ENCODE measurements at places on chromosomes 11 and 22.

- DNase-seq, result no peak
Measured at GRCh38 chr11:65500387-65501185, 1.7 kb downstream of the MALAT1 start.

- DNase-seq, result peak; percentile 21
Measured at GRCh38 chr11:5624489-5625279, at the start of gene TRIM34. TRIM34 (plus strand) TSS chr11:5625001; CDS start chr11:5632332, 7,331 bp downstream.

- DNase-seq, result no peak
Measured at GRCh38 chr22:23240639-23241389, 60.5 kb downstream of the BCR start.

- peak; percentile 20 for DNase-seq
Measured at GRCh38 chr22:19855504-19856409, 1.1 kb upstream of the GNB1L start.

DNA sequence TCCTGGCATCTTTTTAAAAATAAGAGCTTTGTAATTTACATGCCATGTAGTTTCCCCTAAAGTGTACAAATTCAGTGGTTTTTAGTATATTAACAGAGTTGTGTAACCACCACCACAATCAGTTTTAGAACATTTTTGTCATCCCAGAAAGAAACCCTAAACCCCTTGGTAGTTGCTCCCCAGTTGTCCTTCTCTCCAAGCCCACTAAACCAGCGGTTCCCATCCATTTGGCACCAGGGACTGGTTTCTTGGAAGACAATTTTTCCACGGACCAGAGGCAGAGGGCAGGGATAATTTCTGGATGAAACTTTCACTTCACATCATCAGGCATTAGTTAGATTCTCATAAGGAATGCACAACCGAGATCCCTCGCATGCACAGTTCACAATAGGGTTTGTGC is 22.6 kb downstream of the CABIN1 start:
- no peak for DNase-seq

DNA sequence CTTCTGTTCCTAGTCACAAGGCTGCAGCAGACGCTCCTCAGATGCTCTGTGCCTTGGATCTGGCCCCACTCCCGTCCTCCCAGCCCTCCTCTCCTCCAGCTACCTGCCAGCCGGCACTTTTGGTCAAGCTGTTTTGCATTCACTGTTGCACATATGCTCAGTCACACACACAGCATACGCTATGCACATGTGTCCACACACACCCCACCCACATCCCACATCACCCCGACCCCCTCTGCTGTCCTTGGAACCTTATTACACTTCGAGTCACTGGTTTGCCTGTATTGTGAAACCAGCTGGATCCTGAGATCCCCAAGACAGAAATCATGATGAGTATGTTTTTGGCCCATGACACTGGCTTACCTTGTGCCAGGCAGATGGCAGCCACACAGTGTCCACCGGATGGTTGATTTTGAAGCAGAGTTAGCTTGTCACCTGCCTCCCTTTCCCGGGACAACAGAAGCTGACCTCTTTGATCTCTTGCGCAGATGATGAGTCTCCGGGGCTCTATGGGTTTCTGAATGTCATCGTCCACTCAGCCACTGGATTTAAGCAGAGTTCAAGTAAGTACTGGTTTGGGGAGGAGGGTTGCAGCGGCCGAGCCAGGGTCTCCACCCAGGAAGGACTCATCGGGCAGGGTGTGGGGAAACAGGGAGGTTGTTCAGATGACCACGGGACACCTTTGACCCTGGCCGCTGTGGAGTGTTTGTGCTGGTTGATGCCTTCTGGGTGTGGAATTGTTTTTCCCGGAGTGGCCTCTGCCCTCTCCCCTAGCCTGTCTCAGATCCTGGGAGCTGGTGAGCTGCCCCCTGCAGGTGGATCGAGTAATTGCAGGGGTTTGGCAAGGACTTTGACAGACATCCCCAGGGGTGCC is 109.8 kb downstream of the BCR start:
- DNase-seq, result peak; percentile 44

DNA sequence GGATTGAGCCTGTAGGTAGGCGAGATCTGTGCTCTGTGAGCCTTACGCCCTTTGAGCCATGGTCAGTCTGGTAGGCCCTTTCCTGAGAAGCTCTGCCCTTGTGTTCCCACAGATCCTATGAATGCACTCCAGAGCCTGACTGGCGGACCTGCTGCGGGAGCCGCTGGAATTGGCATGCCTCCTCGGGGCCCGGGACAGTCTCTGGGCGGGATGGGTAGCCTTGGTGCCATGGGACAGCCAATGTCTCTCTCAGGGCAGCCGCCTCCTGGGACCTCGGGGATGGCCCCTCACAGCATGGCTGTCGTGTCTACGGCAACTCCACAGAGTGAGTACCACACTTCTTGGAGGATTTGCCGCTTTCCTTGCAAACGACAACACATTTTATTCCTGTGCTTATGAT is 47.4 kb downstream of the MED15 start:
- no peak for DNase-seq

- DNase-seq, result no peak
Measured at GRCh38 chr11:26847459-26847858, 125.6 kb upstream of the SLC5A12 start.

GRCh38 chr22:25062386-25063085 is 110.0 kb downstream of the KIAA1671 start:
- peak; percentile 73 for DNase-seq

DNA sequence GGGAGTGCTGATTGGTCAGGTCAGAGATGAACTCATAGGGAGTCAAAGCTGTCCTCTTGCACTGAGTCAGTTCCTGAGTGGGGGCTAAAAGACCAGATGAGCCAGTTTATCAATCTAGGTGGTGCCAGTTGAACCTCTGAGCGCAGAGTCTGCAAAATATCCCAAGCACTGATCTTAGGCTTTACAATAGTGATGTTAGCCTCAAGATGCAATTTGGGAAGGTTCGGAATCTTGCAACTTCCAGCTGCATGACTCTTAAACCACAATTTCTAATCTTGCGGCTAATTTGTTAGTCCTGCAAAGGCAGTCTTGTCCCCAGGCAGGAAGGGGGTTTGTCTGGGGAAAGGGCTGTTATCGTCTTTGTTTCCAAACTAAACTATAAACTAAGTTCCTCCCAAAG is 92.3 kb upstream of the PARVA start:
- DNase-seq, result no peak

DNA sequence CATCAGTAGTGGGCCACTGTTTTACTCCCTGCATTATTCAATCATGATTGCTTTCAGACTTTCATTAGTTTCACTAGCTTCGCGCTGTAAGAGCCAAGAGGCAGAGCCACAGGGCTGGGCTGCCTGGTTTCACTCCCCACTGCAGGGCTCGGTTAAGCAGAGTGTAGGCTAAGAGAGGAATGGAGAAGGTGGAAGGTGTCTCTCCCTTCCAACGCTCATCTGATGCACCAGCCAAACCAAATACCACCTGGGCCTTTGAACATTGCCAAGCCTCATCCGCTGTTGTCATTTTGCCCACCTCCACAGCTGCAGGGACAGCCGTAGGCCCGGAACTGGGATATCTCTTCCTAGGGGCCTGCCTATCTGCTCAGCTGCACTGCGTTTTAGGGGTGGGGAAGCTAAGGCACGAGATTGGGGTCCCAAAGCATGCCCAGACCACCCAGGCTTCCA is 480 bp upstream of the SMARCB1 start:
- no peak for DNase-seq

- no peak for DNase-seq
Measured at GRCh38 chr11:119340335-119341221, at the start of gene C1QTNF5. C1QTNF5 (minus strand) TSS chr11:119340883; CDS start chr11:119340397, 486 bp downstream.

DNA sequence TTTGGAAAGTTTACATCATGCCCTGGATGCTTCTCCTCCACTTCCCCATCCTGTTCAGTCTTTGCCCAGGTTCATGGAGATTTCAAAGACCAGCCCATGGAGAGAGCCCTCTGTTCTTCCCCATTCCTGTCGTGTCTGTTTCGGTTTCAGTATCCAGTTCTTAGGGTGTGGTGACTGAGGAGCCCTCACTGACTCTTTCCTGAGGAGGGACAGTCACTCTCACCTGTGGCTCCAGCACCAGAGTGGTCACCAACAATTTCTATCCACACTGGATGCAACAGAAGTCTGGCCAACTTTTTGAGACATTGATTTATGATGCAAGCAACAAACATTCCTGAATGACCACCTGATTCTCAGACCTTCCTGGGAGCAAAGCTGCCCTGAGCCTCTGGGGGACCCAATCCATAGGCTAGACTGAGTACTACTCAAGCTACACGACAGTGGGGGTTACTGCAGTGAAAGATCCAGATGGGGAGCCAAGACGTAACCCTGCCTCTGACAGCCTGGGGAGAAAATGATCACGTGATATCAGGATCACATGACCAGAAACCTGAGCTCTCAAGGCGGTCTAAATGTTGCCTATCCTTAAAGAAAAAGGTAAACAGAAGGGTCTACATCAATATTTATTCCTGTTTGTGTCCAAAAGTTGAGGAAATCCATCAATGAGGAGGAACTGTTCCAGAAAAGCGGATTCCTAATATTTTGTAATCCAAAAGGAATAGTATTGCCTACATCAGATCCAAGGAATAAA is 76.2 kb upstream of the VPREB1 start:
- DNase-seq, result no peak

DNA sequence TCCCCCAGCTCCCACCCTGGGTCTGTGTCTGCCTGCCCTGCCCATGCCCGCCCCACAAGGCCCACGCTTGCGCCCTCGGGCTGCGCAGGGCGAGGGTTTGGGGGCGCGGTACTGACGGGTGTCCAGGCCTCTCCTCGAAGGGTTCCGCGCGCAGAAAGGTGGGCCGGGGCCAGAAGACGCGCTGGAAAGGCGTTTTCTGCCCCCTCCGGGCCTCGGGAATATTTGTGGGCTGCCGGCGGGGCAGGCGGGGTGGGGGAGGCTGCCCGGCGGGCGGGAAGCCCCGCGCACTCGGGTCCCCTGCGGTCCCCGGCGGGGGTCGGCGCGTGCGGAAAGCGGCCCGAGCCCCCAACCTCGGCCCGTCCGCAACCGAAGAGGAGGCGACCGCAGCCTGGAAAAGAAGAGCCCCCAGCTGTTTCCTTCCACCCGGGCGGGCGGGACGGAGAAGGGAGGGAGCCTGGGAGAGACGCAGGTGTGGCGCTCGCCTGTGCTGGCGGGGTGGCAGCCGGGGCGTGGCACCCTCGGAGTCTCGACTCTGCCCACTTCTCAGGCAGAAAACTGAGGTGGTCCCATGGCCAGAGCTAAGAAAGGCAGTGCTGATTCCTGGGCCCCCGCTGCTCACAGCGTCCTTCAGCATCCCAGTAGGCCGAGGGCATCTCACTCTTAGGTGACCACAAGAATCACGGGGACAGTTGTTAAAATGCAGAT is 59.0 kb downstream of the THAP12 start:
- DNase-seq, result no peak

DNA sequence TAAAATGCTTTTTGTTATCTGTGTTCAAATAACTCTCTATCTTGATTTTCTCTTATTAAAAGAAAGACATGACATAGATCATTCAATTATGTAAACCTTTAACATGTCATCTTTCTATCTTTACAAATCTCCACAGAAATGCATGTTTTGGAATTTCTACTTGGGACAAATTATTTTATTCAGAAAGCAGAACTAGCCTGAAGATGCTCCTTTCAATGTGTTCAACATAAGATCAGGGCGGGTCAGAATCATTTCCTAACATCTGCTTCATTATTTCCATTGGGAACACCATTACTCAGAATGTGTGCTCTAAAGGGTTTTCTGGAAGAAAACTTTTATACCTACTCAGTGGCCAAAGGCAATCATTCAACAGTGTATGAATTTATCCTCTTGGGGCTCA is at the start of gene OR5AL1:
Gene OR5AL1, plus strand, starts transcription at position 301 of the 400 bp plus-strand sequence.
- DNase-seq, result no peak

- DNase-seq, result no peak
Measured at GRCh38 chr11:10382518-10382917, 72.5 kb upstream of the AMPD3 start.

DNA sequence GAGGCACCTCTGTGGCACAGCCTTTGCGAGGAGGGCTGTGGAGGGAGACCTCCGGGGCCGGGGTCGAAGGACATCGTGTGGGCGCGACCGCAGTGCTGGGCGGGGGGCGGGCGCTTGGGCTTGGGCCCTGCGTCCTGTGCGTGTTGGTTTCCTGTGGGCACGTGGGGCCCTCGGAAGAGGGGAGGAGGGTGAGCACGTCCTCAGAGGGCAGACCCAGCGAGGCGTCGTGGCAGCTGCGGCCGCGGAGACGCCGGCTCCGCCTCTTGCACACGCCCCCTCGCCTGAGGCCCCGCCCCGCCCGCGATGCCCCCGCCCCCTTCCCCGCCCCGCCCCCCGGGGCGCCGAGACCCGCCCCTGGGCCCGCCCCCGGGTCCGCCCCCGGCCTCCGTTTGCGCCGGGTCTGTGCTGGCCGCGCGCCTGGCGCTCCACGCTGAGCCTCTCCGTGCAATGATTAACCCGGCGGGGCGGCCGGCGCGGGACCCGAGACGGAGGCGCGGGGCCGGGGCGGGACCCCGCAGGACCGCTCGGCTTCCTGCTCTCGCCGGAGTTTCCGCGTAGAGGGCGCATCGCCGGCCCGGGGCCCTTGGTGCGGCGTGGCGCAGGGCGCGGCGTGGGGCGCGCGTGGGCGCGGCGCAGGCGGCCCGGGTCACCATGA is at the start of gene PRR5:
Gene PRR5, plus strand, starts transcription at position 381 of the 655 bp plus-strand sequence. Its CDS starts 271 bp downstream, at position 652.
- DNase-seq, result peak; percentile 74

DNA sequence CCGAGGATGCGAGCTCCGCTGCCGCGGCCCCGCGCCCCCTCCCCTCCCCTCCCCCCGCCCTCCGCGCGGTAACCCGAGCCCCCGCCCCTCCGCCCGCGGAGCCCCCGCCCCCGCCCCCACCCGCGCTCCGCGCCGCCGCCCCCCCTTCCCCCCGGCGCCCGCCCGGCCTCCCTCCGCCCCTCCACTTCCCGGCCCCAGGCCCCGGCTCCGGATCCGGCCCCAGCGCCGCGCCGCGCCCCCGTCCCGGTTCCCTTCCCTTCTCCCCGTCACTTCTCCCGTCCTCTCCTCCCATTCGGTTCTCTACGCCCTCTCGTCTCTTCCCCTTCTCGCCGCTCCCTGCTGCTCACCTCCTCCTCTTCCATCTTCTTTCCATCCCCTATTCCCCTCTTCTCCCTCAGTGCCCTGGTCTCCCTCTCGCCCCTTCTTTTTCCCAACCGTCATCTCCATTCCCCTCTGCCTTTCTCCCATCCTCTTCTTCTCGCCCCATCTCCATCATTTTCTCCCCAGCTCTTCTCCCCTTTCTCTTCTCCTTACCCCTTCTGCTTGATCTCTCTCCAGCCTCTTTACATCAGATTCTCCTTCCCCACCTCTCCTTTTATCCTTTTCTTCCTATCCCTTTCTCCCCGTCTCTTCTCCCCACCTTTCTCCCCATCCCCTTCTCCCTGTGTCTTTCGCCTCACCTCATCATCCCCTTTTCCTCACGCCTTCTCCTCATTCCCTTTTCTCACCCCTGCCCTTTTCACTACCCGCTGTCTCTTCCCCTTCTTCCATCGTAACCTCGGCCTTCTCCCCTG is at the start of gene DCHS1:
Gene DCHS1, minus strand, starts transcription at position 20 of the 794 bp plus-strand sequence. CDS start 14,196 bp downstream, outside the sequence.
- no peak for DNase-seq

Measured in activated T-helper 1 cell treated with anti-CD3 and anti-CD28 coated beads, Interleukin-2, amount 50 U/mL, for 16 hours (primary cell).